ENCODE measurements at places on chromosomes 7 and 10.

GRCh38 chr7:51090411-51090810, 226.2 kb downstream of the COBL start:
- H3K27ac ChIP-seq = no peak overlapping the region
- H3K4me3 ChIP-seq = no peak overlapping the region
- no peaks in the 10 kb centered on the region for H3K27me3 ChIP-seq
- no peak for DNase-seq

GRCh38 chr10:100551196-100551595, 15.5 kb downstream of the HIF1AN start:
- no peak for DNase-seq
- peaks cover 43% of the 10 kb centered on the region for H3K36me3 ChIP-seq
- H3K4me1 ChIP-seq = no peaks in the 10 kb centered on the region
- no peak overlapping the region for H3K27ac ChIP-seq
- H3K27me3 ChIP-seq = no peaks in the 10 kb centered on the region
- no peak overlapping the region for H3K4me3 ChIP-seq

- H3K27me3 ChIP-seq = peaks cover 41% of the 10 kb centered on the region
- no peaks in the 10 kb centered on the region for H3K36me3 ChIP-seq
- no peak overlapping the region for H3K4me3 ChIP-seq
- H3K4me1 ChIP-seq = no peaks in the 10 kb centered on the region
Measured at GRCh38 chr10:133242611-133243356, 5.1 kb downstream of the VENTX start.

- no peaks in the 10 kb centered on the region for H3K36me3 ChIP-seq
- DNase-seq = no peak
- no peak overlapping the region for H3K27ac ChIP-seq
Measured at GRCh38 chr10:75544386-75544785, 113.0 kb downstream of the LRMDA start.

DNA sequence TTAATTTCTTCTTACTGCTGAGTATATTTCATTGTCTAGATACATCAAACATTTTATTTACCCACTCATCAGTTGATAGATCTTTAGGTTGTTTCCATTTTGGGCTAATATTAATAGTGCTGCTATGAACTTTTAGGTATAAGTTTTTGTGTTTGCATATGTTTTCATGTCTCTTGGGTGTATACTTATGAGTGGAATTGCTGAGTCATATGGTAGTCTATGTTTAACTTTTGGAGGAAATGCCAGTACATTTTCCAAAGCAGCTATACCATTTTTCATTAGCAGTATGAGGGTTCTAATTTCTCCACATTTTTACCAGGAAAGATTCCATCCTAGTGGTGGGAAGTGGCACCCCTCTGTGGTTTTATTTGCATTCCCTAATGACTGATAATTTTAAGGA, 101.1 kb downstream of the ANKRD30A start:
- no peaks in the 10 kb centered on the region for H3K4me1 ChIP-seq
- no peak overlapping the region for H3K27ac ChIP-seq
- no peak for DNase-seq
- no peaks in the 10 kb centered on the region for H3K36me3 ChIP-seq
- no peaks in the 10 kb centered on the region for H3K27me3 ChIP-seq
